ENCODE measurements at places on chromosomes 6 and 20.

DNA sequence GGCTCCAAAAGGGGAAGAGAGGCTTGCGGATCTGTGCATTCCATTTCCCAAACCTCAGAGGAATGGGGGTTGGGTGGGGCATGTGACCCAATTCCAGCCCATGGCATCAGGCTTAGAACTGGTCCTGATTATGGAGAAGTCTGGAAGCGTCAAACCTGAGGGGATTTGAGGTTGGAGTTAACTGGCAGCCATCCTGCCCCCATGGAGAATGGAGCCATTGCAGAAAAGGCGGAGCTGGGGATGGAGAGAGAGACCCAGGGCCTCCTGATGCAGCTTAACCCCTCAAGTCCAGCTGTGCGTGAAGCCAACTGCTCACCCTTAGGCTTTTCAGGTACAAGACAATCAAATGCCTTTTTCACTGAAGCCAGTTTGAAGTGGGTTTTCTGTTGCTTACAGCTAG is 9.9 kb upstream of the SDCBP2 start:
- DNase-seq, result no peak

DNA sequence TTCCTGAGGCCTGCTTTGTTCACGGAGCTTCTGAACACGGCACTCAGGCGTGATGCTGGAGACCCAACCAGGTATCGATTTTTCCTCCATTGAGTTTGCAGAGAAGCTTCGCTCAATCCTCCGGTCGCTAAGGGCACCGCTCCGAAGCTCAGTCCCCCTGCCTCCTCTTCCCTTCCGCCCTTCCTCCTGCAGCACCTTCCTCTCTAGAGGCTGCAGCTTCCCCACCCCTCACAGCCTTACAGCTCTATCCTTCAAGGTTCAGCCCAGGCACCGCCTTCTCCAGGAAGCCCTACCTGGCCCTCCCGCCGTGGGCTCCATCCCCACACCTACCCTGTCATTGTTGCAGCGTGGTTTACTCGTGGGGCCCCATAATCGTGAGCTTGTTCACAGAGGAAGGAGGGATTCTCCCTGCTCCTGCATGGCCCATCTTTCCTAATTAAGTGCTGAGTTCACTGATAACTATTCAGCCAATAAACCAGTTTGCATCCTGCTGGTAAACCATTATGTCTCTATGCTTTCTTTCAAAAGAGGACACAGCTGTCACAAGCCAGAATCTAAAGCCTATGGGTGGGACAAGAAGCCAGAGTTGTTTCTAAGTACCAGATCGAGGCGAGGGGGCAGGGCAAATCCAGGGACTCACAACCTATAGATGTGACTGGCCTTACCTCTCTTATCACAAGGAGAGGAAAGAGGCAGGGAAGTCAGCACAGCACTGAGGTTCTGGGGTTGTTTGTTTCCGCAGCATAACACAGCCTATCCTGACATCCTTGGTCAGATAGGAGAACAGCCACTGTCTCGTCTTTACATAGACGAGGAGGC is 152.0 kb downstream of the GRM4 start:
- DNase-seq, result no peak

DNA sequence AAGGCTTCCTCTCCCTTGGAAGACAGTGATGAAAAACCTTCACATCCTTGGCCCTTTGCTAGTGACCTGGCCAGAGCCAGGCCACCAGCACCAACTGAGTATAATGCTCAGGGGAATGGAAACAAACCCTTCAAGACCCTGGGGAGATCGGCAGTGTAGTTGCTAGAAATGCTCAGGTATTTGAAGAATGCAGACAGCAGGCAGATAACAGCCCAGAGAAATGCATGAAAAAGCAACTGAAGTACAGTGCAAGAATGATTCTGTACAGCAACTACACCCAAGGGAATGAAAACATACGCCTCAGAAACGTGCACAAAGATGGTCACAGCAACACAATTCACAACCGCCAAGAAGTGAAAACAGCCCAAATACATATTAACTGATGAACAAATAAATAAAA is 41.1 kb downstream of the PPP1R3G start:
- no peak for DNase-seq

GRCh38 chr6:140438346-140438735 is 1063.9 kb upstream of the CITED2 start:
- DNase-seq, result no peak

GRCh38 chr6:169038691-169039090 is 215.0 kb downstream of the THBS2 start:
- DNase-seq, result no peak

GRCh38 chr20:22545045-22545444 is 39.3 kb downstream of the FOXA2 start:
- no peak for DNase-seq

- no peak for DNase-seq
Measured at GRCh38 chr6:140636271-140636907, 1261.9 kb upstream of the CITED2 start.

DNA sequence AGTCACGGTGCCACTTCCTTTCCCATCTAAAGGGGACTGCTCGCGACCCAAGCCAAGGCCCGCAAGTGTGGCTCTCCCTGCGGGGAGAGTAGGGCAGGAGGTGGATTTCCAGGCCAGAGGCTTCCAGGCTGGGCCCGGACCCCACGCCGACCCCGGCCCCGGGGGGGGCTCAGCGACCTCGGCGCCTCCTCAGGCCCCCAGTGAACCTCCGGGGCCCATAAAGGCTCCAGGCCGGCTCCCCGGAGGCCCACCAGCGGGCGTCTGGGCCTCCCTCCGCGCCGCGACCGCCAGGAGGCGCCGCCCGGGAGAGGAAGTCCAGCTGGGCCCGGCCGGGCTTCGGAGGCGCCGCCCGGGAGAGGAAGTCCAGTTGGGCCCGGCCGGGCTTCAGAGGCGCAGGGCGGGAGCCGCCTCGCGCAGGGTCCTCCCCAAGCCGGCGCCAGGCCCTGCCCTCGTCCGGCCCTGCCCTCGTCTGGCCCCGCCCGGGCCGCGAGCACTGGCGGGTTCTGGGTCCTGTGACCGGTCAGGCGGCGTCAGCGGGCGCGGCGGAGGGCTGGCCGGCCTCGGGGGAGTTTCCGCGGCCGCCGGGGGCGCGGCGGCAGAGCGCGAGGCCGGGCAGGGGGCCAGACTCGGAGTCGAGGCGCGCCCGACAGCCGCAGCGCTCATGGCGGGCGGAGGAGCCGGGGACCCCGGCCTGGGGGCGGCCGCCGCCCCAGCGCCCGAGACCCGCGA is at the start of gene RAB32:
Gene RAB32 (plus strand): TSS at position 623 of the 729 bp plus-strand sequence. CDS start 39 bp downstream, at position 662.
- peak; percentile 69 for DNase-seq

DNA sequence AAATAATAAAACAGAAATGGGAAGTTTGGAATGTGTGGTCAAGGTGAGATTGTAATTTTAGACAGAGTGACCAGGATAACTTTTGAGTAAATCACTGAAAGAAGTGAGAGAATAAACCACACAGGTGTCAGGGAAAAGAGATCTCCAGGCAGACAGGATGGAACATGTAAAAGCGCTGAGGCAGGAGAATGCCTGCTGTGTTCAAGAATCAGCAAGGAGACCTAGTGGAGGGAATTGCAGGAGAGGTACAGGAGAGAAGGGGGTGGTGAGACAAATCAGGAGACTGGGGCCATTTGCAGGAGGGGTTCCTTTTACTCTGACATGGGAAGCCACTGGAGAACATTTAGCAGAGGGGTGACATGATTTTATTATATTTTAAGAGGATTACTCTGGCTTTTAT is 456.7 kb downstream of the NKAIN2 start:
- DNase-seq, result no peak

DNA sequence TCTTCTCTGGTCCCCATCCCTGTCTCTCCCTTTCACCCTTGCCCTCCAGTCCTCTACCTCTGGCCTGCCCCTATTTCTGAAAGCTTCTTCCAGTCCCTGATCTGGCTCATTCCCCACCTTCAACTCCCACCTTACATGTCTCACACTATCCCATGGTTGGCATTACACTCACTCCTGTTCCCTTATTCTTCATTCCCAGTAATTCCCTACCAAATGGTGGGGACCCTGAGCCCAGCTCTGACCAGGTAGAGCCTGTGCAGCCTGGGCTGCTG is 6.4 kb downstream of the TP53INP2 start:
- no peak for DNase-seq

DNA sequence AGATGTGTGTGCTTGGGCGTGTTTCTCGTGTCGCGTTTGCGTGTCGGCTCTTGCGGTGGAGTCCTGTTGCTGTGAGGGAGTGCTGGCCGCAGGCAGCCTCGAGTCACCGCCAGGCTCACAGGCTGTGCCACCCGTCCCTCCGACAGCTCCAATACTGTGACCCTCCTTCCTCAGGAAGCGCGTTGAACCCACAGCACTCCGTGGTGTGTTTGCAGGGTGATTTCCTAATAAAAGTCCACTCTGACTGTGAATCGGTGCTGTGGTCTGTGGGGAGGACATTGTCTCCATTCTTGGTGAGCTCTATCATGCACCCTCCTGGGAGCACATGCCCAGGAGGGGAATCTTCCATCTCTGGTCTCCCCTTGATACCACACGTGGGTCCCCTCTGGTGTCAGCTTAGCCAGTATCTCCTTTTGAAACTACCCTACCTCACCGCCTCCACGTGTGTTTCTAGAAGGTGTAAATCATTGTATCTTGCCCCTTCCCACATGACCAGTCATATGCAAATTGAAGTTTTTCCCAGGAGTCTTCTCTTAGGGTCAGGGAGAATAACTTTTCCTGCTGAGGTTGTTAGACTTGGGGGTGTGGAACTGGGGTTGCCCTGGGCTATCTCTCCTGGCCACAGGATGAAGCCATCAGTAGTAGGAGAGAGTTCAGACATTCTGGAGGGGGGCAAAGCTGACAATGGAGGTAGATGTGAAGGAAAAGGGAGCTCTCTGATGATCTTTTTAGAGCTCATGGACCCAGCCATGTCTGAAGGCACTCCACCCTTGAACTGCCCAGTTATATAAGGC is 13.3 kb upstream of the PCMTD2 start:
- DNase-seq, result no peak

GRCh38 chr6:28311139-28311823 is 24.7 kb downstream of the ZSCAN31 start:
- no peak for DNase-seq

GRCh38 chr6:9612489-9612888 is 802.4 kb downstream of the TFAP2A start:
- no peak for DNase-seq

GRCh38 chr6:158568549-158568948 is 8.7 kb downstream of the TMEM181 start:
- DNase-seq, result no peak

GRCh38 chr6:31764198-31764597 is 1.7 kb downstream of the SAPCD1 start:
- DNase-seq, result no peak

DNA sequence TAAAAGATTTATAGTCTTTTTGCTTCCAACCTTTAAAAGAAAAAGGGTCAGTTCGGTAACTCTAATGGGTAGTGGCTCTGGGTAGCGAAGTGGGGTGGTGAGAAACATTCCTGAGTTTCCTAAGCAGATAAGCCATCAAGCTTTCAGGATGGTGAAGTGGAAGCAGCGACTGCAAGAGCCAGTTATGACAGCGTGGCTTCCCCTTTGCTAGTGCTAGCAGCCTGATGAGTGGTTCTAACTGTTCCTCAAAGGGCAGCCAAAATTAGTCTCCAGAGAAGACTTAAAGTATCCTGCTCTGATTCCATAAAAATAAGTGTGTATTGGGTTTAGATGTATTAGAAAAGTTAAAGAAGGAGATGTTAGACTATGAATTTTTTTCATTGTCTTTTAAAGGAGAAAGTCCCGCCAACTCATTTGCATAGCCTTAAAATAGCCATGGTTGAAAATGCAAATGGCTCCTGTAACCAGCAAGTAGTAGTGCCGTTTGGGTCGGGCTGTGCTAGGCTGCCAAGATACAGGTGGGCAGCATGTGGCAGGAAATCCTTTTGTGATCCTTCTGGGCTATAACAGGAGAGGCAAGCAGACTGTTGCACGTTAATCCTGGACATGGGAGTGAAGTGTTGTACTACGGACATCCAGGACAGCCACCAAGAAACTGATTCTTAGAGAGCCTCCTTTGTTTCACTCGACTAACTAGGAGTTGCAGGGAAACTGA is 18.0 kb downstream of the ELOVL2 start:
- no peak for DNase-seq

DNA sequence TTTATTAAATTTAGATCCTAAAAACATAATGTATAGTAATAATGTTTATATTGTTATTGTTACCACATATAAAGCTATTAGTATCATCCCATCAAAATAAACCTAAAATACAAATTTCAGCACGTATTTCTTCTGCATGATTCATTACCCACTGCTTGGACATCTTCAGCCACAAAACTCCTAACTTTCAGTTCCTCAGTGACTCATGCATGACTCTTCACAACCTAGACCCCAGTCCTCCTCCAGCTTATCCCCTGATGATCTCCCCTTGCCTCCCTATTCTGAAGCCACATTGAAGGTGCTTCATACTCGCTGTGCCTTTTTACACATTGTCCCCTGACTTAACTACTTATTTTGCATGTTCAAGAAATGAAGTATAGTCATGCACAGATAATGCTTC is 11.2 kb upstream of the GPRC6A start:
- no peak for DNase-seq

GRCh38 chr6:58198301-58198700 is 880.9 kb downstream of the PRIM2 start:
- DNase-seq, result no peak

DNA sequence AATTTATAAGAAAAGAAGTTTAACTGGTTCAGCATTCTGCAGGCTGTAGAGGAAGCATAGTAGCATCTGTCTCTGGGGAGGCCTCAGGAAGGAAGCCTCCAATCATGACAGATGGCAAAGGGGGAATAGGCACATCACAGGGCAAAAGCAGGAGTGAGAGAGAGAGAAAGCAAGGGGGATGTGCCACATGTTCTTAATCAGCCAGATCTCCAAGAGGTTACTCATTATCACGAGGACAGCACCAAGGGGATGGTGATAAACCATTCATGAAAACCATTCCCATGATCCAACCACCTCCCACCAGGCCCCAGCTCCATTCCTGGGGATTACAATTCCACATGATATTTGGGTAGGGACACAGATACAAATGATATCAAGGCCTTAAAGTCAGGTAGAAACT is 217.5 kb upstream of the TCF21 start:
- DNase-seq, result no peak

- DNase-seq, result no peak
Measured at GRCh38 chr20:15332711-15333160, 995.3 kb upstream of the FLRT3 start.

GRCh38 chr6:139540276-139540675 is 165.8 kb upstream of the CITED2 start:
- DNase-seq, result no peak

DNA sequence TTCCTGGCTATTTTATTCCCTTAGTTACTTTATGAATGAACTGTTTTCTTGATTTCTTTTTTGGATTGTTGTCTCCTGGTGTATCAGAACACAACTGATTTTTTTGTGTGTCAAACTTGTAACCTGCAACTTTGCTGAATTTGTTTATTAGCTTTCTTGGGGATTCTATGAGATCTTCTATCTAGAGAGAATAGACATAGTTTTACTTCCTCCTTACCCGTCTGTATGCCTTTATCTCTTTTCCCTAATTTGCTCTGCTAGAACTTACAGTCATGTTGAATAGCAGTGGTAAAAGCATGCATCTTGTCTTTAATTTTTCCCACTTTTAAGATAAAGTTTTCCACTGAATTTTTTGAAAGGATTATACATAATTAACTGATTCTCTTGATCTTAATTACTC is 13.2 kb downstream of the RNF146 start:
- no peak for DNase-seq

- DNase-seq, result no peak
Measured at GRCh38 chr6:159116343-159116742, 52.9 kb upstream of the FNDC1 start.

Data from caudate nucleus (tissue), 63 donors.